ENCODE measurements at places on chromosomes 12 and 14.

- DNase-seq, result no peak
These were observed 16.3 kb downstream of the ELK3 start for GRCh38 chr12:96210376-96211055.

DNA sequence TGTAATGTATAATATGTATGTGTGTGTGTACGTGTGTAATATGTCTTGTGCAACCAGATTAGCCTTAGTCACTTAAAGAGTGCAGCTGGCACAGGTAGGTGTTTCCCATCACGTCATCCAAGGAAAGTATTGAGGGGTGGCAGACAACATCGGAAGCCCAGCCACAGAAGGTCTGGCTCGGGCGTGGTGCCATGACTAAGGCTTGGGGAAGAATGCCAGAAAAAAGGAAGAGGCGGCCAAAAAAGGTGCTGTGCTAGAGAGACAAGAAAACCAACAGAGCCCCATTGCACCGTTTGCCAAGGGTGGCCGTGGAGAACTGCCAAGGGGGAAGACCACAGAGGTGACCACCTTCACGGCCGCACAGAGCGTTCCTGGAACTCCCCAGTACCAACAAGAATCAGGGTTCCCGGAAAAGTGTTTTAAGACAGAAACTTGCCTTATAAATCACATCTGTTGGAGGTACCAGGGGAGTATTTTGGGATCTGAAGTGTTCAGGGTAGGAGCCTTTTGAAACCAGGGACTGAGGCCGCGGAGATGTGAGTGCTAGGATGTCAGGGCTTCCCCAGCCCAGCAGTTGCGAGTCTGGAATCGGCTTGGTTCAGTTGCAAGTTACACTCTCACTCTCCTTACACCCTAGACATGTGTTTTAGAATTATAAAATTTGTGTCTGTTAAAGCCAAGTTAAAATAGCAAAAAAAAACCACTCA lies 131.2 kb upstream of the DYRK2 start:
- DNase-seq, result no peak

DNA sequence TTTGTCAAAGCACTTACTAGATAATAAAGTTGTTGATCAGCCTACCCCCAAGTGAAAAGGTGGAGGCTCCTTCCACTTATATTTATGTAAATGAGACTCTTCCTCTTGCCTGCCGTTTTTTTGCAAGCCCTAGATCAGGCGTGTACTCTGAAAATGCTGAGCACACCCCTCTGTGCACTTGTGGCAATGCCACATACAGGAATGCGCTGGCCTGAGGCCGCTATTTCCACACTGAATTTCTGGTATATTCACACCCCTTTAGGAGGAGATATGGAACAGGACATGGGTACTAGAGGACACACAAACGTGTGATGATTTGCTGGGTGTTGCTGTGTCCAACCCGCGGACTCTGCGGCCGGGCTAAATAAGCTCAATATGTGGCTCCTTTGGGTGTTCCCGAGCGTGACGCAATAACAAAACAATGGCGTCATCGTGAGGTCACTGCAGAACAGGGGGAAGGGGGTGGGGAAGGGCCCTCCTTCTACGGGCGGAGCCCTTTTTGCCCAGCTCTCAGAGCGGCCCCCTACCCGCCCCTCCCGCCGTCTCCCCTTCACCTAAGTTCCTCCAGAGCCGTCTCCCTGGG lies 554 bp upstream of the TSPAN31 start:
- no peak for DNase-seq

DNA sequence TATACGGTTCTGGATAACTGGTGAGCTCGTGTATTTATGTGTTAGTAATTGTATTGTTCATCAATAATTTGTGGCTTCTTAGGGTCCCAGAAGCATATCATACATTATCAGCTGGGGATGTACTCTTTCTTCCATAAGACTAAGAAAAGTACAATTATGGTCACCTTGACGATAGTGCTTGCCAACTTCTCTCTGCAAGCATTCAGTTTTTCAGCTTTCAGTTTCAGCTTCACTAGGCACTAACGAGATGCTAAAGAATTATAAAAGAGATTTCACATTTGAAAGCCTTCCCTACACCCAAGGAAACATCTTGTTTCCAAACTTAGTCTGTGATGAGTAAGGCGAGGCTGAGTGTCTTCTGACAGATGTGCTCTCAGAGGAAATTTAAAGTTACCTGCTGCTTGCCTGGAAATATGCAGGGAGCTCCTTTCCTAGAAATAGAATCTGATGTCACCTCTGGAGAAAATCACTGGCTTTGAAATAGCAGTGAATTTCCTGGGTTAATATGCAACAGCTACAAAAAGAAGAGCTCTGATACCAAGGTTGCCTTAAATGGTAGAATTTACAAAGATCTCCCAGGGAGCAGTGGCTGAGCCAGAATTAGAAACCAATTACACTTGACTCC lies 1419.9 kb upstream of the TMEM132C start:
- DNase-seq, result no peak

DNA sequence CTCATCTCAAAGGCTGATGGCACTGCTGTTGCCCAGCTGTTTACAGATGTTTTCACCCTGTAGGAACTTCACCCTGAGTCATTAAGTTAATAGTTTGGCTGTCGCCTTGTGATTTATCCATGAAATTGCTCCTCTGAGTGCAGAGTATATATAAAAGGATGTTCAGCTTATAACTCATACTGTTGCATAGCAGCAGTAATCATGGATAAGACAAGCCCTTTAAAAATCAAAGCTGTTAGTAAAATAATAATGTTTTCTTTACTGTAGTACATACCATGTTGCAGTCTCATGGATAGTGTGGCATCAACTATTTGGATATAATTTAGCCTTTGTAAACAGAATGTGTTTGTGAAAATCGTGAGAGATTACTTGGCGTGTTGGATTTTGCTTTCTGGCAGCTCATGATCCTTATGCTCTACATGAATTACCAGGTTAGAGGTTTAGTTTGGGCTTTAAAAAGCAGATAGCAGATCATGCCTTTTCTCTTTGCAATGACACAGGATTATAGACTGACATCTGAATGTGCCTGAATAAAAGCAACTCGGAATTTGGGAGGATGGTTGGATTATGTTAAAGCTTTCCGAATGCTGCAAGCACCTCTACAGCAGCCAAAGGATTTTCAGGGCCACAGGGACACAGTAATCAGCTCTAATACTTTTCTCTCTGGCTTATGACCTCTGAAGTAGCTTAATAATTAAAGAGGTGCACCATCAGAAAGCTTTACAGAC lies 279.7 kb upstream of the ATP2B1 start:
- no peak for DNase-seq

GRCh38 chr12:16524378-16524777 lies 81.6 kb downstream of the LMO3 start:
- DNase-seq, result no peak

DNA sequence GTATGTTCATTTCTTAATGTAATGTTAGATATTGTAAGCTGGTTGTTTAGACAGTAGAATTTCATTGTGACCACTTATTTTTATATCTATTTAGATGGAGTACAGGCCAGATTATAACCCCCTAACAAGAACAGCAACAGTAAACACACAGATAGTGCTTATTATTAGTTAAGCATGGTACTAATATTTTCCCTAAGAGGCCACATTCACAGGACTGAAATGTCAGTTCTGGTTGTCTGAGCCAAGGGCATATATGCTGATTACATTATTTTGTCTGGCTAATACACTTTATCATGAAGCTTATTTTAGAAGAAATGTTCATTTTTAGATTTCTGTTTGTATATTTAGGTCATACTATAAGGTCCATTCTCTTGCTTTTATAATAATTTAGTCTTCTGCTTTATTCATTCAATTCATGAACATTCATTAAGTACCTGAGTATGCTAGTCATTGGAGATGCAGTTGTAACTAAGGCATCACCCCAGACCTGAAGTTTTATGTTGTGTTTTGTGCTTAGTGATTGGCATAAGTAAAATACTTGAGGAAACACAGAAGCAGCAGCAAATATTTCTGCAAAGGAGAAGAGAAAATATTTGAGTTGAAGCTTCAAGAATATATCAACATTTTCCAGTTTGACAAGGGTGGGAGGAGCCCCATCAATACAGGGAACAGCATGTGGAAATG lies 413.7 kb downstream of the RAD51B start:
- no peak for DNase-seq

DNA sequence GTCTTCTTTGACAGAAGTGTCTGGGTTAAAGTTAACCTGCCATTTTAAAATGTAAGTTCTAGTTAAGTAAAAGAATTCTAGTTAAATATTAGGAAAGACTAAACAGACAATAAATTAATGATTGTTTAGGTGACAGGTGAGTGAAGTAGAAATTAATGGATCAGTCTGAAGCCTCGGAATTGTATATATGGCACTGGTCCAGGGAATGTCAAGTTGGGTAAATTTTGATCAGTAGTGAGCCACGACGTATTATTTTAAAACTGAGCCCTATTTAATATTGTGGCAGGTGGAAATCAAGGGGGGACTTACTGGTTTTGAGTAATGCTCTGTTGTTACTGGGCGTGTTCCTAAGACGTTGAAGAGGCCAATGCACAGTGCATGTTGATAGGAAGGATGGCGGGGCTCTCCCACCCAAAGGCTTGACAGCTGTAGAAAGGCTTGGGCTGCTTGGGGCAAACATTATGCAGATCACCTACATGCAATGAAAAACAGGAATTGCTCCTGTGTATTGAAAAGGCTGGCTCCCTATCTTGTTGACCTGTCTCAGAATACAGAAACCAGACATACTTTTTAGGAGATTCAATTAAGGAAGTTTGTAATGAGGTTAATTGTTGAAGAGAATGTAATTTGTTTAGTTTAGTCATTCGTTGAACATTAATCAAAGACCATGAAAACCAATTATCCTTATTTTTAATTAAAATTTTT lies 5.9 kb upstream of the PPFIBP1 start:
- no peak for DNase-seq

DNA sequence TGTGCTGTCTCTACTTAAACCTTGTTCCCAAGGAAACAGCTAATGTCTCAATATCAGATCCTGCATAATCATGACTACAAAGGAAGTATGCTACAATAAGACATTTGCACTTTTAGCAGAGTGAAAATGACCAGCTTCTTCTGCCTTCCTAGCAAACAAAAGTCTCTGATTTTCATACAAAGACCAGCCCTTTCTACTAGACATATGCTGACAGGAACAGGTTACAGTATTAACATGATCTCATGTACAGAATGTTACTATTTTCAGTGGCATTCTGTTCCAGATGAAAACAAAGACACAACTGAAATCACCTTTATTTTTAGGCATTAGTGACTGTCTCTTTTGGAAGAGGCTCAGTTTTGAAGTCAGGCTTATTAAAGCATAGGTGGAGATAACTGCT lies 228.6 kb downstream of the MED13L start:
- DNase-seq, result no peak

DNA sequence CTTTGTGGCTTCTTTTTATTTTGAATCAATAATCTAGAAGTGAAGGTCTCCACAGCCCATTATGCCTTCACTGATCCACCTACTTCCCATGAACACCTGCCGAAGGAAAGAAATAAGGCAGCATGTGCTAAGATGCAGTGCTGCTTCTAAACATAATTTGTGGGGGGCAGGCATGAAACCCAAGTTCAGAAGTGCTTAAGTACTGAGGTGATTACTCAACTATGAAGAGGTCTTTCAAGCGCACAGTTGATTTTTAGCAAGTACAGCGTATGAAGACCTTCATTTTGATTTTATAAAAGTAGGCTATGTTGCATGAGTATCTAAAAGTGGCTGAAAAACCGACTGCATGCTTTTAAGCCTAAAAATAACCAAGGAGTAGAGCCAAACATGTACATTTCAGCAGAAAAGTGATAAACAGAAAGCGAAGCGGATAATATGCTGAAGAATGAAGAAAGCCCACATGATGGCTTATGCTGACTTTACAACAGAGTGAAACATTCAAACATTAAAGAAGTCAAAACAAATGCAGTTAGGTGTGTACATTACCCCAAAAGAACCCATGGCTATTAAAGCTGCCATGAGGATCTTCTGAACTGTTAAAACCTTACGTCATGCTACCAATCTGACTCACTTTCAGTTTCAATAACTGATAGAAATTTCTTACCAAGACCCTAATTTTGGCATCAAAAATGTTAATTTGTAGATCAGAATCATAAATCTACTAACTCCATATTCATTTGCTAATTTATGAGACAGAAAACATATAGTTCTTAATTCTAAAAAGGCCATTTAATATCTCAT lies 29.3 kb downstream of the KICS2 start:
- DNase-seq, result no peak

DNA sequence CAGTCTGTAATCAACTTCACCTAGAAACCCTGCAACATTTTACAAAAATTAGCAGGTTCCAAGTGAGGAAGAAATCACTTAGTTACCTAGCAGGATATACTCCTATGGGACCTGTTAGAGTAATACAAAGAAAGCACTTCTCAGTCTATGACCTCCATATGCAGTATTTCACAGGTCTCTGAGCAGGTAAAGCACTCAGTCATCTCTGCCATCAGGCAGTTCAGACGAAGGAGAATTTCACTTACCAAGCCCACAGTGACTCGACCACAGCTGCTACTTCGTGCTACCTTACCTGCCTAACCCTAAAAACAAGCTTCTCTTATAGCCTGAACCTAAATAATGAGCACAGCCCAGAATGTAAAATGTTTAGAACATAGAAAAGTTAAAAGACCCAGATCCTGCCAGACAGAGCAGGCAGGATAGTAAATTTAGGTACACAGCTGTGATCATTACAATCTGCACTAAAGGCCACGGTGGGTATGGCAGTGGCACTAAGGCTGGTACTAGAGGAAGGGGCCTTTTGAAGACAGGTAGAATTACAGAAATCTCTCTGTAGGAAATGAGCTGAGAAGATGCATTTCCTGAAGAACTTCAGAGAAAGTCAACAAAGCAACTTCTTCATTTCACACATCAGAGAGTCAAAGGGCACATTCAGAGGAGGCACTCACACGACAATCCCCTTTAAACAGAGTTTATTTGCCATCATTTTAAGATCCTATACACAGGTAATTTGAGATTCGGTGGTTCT lies 35.7 kb downstream of the DCAF5 start:
- DNase-seq, result no peak

DNA sequence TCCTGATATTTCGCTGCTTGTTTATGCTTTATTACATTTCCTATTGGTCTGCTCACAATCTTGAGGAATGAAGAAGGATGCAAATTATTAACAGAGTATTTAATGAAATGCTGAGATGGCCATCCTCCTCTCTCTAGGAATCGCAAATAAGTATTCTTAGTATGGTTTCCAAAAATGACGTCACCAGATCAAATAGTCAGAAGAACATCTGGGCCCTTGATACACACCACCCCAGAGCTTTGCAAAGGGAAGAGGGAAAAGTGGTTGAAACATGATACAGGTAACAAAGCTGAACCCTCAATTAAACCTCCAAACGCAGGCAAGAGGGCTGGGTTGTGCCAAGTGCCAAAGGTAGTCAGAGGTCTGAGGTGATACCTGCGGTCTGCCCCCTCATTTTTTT lies 107.3 kb downstream of the BCL11B start:
- no peak for DNase-seq

GRCh38 chr14:23544511-23545447 lies 6.8 kb downstream of the ZFHX2 start:
- peak; percentile 72 for DNase-seq

DNA sequence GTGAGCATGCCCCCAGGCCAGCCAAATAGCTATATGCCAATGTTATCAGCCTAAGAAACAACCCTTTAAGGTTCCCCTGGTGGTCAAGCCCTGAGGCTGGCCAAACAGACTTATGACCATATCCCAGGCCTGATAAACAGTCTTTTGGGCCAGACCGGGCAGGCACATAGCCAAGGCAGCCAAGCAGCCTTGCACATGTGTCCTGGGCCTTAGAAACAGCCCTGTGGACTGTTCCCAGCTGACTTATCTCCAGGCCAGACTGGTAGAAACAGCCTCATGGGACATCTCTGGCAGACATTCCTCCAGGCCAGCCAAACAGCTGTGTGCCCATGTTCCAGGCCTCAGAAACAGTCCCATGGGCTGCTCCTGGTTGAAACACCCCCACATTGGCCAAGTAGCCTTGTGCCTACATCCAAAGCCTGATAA lies 295.0 kb upstream of the MGAT4C start:
- no peak for DNase-seq

- DNase-seq, result no peak
These were observed 274.5 kb upstream of the DIO2 start for GRCh38 chr14:80485764-80486163.

Measured in muscle of back (tissue), 13 donors.